GM23248 (cell line): ENCODE measurements at places on chromosomes 6 and 20. TPM values are rescaled to one million over a fixed set of nuclear protein-coding genes. Genes with fewer than 3 reads are reported as not detected.

DNA sequence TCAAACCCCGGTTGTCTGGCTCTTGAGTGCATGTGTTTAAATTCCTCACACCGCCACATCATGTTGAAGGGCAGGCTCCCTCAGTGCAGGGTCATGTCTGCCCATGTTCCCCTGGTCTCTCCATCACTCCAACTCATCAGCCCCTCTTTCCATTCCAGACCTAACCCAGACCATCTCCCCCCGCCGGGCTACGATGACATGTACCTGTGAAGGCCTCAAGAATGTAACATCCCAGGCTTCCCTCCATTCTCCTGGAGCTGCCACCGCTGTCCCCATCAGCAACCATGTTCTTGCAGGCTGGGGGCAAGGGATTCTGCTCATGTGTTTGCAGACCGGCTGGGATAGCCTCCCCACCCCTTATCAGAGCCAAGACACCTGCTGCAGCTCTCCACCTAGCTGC lies 19.9 kb downstream of the TMEM74B start:
- DNase-seq, result no peak

DNA sequence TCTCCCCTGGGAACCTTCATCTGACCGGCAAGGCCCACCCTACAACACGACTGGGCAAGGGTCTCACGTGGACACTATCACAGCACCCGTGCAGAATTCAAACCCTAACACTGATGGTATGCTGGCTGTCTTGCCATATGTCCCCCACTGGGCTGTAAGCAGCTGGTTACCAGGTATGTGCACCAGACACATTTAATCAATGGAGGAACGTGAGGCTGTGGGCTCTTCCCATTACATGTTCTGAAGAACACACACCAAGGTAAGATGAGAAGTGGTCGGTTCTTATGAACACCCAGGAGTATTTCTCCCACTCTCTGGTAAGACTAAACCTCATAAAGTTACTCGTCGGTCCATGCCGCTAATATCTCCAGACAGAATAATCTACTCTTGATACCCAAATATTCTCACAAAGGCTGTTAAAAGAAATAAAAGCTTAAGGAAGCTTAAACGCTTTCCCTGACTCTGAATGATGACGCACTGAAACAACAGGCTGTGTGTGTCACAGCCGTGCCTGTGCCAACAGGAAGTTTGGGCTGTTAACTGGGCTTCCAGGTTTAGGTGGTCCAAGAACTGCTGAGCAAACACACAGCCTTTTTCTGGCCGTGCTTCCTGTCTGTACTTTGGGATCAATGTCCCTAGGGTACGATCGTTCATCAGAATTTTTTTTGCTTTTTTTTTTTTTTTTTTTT lies 75.3 kb downstream of the SLC23A2 start:
- DNase-seq, result peak; percentile 73

DNA sequence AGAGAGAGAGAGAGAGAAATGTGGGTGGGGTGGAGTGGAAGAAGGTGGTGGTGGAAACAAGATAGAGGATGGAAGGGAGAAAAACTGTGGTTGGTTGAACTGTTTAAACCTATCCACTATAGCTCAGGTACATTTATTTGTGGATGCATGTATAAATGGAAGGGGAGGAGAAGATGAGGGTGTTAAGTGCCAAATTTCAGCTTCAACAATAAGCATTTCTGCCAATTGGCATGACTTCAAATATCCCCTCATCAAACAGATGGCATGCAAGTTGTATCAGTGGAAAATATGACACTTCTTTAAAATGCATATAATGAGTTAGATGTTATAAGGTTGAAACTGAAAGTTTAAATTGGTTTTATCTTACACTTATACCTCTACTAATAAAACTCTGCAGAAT lies 216.1 kb downstream of the LMBRD1 start:
- DNase-seq, result no peak

GRCh38 chr6:119768201-119768600 lies 418.6 kb upstream of the MAN1A1 start:
- no peak for DNase-seq

DNA sequence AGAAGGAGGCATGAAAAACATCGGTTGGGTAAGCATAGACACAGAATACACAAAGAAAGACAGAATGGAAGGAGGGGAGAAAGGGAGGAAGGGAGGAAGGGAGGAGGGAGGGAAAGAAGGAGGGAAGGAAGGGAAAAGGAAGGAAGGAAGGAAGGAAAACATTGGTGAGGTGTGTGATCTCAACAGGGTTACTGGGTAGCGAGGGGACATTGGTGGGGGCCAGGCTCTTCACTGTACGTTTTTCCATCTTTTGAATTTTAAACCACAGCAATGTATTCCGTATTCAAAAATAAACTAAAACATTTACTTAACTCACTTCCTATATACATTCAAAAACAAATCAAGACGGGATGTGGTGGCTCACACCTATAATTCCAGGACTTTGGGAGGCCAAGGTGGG lies 20.7 kb upstream of the BPIFA2 start:
- no peak for DNase-seq

DNA sequence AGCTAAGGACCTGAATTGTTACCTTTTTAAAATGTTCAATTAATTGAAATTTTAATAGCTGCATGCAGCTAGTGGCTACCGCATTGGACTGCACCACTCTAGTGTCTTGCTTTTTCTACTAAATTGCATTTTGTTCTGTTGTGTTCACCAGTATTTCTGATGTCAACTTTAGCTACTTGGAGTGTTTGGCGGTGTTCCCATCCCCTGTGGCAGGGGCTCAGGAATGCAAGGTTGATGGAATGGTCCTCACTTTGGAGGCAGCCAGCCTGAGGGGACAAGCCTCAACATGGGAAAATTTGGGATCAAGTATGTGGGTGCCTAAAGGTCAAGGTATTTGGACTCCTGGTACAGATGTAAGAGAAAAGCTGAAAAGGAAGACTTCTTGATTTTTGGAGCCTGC lies 230.1 kb upstream of the PRND start:
- DNase-seq, result no peak

DNA sequence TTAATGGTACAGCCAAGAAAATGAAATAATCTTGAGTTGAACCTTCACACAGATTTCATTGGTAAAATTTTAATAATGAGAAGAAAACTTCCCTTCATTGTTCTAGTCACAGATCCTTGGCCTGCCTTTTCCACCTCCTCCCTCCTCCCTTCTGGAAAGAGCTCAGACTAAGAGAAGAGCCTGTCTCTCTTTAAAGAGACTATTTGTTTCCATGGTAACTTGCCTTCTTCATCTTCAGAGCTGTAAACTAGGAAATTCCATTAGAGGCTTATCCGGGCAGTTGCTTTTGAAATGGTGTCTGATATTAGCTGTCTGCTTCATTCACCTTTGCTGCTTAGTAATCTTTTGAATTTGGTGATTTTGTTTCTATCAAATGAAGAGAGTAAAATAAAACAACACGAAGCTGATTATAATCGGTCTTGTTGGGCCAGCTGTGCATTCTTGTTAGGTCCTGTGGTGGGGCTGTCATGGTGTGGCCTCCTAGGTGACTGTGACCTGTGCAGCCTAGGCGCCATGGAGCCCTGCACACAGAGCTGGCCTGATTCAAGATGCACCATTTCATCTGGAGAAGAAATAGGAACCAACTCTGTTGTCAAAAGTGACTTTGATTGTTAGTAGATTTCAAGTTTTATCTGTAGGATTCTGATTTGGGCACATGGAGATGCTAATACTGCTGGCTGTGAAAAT lies 96.7 kb downstream of the MAP3K7 start:
- no peak for DNase-seq

DNA sequence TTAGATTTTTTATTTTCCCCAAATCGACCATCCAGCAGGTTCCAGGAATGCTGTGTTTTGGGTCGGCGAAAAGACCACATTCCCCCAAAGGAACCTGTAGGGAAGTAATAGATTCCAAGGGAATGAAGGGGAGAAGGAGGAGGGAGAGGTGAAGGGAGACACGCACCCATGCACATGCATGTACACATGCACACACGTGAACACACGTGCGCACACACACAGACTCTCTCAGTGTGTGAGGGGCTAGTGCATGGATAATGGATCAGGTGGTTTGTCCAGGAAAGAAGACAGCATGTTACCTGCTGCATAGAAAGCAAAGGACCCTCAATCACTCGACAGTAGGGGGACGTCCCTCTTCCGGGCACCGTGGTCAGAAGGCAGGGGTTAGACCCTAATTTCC lies 52.4 kb upstream of the PDE10A start:
- DNase-seq, result no peak

DNA sequence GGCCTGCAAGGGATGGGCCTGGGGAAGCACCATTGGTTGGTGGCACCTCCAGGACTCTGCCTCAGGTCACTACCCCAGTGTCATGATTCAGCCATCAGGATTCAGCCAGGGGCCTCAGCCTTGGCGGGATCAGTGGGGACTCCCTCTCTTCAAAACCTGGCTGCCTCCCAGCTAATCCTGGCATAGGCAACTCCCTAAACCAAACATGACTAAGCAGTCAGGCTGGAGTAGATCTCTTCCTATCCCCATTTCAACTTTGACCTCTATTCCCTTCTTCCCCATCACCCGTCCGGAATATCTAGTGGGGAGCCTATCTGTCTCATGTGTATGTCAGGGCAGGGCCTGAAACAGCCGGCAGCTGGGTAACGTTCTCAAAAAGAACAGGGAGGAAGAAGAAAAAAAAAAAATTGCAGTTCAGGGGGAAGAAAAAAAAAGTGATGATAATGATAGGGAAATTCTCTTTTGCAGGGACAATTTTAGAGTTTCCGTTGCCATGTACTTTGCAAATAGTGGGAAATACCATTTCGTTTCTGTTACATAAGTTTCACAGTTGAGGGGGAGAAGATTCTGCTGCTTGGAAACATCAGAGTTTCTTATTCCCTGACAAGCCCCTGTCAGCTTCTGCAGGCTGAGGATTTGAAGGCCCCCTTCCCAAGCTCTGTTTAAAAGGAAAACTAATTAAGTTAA lies 4.1 kb upstream of the PREX1 start:
- peak; percentile 70 for DNase-seq

- peak; percentile 94 for DNase-seq
Measured at GRCh38 chr6:3176562-3177355, 19.4 kb upstream of the TUBB2A start.

GRCh38 chr20:58851221-58851968 lies 693 bp upstream of the GNAS-AS1 start:
- DNase-seq, result peak; percentile 59

GRCh38 chr6:49515485-49516146 lies 15.9 kb downstream of the GLYATL3 start:
- no peak for DNase-seq

GRCh38 chr20:11274141-11274594 lies 600.4 kb upstream of the JAG1 start:
- DNase-seq, result peak; percentile 74

ULBP2 gene
- polyA plus RNA-seq, result 29.5 and 30.1 TPM in 2 replicates

DLL1 gene
- 0.30 and 0.68 TPM in 2 replicates for polyA plus RNA-seq

RNF182 gene
- 1.8 and 2.0 TPM in 2 replicates for polyA plus RNA-seq
